ENCODE measurements at places on chromosomes 5 and 9.

DNA sequence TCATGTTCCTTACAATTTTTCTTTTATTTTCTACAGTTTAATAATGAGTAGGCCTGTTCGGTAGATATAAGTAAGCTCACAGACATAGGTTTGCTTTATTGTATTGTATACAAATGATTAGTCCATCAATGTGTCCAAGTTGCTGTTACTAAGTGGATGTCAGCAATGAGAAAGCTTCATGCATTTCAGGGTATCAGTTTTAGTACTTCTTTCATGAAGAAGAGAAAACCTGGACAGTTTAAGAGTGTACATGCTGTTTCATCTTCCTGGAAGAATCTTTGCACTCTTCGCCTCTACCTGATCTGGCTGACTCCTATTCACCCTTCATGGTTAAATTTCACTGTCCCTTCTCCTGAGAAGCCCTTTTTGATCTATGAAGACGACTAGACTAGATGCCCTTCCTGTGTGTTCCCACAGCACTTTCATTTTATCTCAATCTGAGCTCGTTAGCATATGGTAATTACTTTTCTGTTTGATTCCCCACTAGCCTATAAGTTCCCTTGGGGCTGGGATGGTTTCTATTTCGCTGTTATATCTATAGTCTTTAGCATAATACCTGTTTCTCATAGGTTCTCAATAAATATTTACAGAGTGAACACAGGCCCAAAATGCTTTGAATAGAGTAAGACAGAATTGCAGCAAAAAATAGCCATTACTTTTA lies 70.7 kb downstream of the CETN3 start:
- DNase-seq: no peak

GRCh38 chr9:18976221-18976708 lies 56.7 kb downstream of the SAXO1 start:
- DNase-seq: no peak

DNA sequence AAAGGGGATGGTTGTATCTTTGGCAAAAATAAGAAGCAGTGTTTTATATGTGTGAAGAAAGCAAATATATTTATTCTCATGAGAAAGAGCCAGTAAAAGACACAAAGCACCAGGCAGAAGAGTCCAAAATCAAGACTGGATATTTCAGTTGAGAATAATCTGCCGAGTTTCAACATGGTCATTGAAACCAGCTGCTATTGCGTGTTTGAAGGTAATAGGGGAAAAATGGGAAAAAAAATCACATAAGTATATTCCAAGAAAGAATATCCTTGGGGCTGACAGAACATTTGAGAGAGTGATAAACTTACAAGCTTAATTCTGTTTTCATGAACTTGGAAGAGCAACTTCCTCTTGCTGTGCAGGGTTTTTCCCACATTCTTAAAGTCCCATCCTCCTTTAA lies 79.9 kb downstream of the ISOC1 start:
- DNase-seq: no peak

GRCh38 chr5:62371409-62371808 lies 32.3 kb downstream of the DIMT1 start:
- DNase-seq: no peak

- no peak for DNase-seq
Measured at GRCh38 chr5:6454628-6455053, 6.0 kb downstream of the UBE2QL1 start.

DNA sequence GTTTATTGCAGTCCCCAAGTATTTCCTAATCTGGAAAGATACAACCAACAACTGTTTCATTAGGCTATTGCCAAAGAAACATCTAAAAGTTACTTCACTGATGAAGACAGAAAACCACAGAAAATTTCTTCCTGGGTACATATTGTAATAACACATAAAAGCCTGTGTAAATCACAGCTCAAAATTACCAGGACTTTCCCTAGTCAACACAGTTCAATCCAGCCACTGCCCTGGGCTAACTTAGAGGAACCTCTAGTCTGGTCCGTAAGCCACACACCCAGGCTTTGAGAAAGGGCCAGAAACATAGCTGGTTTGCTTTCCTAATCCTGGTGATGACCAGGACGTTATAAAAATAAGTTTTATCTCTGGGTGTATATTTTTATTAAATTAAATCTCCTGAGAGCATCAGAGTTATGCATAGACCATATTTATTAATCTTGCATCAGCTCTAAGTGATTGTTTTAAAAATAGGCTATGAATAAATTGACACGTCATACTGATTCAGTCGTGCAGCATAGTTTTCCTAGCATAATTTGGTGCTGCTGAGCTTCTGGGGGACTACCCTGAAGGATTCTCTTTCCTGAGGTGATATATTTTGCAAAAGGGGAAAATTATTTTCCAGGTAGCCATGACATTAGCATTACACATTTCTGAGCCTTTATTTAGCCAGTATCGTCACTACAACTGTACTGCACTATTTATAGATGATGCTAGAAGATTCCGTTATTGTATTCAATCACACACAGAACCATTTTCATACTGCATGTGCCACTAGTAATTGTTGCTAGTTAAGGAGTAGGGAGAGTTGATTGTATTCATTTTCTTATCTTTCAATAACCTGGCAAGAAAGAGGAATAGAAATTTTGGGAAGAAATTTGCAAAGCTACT lies 12.6 kb upstream of the MUSK start:
- no peak for DNase-seq

DNA sequence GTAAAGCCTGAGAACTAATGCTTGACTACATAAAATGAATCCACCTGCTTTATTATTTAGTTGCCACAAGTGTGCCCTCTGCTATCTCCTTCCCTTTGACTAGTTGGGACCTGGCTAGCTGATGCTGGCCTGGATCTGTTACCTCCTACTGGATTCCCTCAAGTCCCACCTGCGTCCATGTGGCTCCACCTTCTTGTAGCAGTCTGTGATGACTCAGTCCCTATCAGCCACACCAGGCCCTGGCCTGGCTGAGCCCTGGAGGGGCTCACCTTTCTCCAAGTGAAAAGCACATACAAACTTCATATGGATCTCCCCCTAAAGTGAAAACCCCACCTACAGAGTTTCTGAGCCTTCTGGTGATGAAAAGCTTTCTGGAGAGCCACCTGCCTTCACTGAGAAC lies 611.4 kb downstream of the SEMA5A start:
- no peak for DNase-seq

DNA sequence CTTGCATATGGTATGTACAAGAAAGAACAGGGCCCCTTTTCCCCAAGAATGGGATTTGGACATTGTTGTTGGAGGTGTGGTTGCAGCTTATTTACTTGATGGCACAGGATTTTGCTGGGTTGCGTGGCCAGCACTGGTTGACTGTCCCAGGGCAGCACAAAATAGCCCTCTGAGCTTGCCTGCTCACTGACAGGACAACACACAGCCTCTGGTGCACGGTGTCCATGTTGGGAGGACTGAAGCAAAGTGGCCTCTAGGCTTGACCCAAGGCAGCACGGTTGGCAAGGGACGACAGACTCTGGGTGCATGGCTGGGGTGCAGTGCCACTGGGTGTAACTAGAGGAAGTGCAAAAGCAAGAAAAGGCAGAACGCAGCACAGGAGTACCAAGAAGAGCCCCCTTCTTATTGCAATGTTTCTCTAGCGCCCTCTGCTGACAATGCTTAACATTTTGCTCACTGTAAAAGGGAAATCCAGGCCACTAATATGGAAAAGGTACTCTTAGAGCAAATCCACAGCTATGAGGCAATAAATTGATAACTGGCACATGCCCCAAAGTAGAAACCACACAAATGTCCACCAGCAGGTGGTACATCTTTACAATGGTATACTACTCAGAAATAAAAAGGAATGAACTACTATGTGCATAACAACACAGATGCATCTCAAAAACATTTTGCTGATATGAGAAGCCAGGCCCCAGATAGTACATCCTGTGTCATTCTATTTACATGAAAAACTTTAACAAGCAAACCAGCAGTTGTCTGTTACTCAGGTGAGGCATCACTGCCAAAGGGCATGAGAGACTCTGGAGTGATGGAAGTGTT lies 47.4 kb upstream of the BARX1 start:
- no peak for DNase-seq

- no peak for DNase-seq
Measured at GRCh38 chr5:120122703-120123102, 341.4 kb upstream of the PRR16 start.

GRCh38 chr9:136004219-136004618 lies 43.0 kb upstream of the UBAC1 start:
- DNase-seq: no peak

DNA sequence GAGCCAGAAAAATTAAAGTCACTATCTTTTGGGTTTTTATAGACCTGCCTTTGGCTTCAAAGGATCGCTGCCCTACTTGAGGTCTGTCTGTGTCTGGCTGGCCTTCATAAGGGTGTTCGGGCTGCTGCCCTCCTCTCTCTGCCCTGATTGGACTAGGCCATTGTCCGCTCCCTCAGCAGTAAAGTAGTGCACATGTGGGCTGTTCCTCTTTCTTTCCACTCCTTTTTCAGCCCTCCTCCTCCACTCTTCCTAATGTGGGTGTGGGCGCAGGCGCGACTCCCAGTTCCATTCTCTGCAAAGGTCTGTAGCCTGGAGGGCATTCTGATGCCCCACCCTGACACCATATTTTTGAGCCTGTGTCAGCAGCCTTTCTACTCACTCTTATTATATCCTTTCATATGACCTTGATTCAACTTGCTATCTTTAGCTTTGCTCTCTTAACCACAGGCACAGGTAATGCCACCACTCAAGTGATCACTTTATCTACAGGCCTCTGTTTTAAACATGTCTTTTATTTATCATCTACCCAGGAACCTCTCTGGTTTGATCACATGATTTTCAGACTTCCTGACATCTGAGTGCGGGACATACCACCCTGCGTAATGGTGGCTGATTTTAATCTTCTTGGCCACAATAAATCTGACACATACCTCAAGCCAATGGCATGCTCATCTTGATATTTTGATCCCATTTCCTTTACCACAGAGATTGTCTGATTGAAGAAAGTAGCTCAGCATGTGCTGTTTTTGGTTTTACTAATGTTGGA lies 144.5 kb downstream of the AOPEP start:
- no peak for DNase-seq

GRCh38 chr5:124371111-124371706 lies 375.2 kb downstream of the ZNF608 start:
- no peak for DNase-seq

DNA sequence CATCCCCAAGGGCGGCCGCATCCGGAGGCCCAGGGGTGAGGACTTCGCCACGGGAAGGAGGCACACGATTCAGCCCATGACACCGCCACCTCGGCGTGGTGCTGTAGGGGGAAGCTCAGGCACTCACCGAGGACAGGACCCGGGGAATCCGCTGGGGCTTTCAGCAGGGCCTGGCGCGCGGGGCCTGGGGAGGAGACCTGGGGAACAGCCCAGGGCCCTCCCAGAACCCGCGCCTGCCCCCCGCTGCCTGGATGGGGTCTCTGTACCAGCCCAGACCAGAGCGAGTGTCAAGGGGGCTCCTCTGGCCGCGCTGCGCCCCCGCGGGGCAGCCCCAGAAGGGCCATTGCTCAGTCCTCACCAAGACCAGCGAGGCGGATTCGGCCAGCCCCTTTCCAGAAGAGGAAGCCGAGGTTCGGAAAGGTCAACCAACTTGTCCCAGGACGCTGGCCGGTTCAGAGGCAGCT lies 12.8 kb downstream of the COL23A1 start:
- DNase-seq: no peak

- DNase-seq: no peak
Measured at GRCh38 chr5:61167382-61167781, 5.1 kb upstream of the SMIM15 start.

- DNase-seq: no peak
Measured at GRCh38 chr9:4796988-4797853, 4.5 kb downstream of the RCL1 start.

- no peak for DNase-seq
Measured at GRCh38 chr5:91383956-91384300, 811 bp upstream of the ARRDC3 start.

- DNase-seq: no peak
Measured at GRCh38 chr5:117131048-117131679, 556.5 kb upstream of the SEMA6A start.
